ENCODE measurements at places on chromosomes 1 and 21.

- DNase-seq = no peak
These were observed 850 bp upstream of the KHDC4 start for GRCh38 chr1:155934936-155935590.

- no peak for DNase-seq
These were observed 997 bp downstream of the CASZ1 start for GRCh38 chr1:10795276-10796021.

- DNase-seq = no peak
These were observed 311.7 kb downstream of the KCTD3 start for GRCh38 chr1:215878843-215879242.

DNA sequence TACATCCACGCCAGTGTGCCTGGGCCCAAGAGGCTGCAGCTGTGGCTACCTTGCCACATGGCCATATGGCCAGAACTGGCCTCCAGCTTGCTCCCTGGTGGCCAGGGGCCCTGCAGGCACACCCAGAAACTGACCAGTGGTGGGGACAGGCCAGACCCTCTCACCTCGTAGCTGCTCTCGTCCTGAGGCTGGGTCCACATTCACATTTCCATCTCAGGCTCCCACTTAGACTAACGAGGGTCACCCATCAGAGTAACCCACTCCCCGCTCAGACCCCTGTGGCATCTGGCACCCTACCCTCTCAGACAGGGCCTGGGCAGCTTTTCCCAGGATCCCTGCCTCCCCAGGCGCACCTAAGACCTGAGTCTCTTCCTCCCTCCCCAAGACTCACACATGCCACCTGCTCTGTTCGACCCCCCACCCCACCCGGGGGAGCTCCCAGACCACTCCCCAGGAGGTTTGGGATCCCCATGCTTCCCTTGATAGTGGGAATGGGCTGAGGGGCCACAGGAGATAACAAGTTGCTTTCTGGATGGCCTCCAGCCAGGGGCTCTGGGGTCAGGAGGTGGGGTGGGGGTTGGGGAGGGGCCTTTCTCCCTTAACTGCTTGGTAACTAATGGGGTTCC, 21.3 kb upstream of the RNU1-4 start:
- DNase-seq = no peak

GRCh38 chr1:111204201-111204982, 3.9 kb upstream of the DENND2D start:
- DNase-seq = no peak

DNA sequence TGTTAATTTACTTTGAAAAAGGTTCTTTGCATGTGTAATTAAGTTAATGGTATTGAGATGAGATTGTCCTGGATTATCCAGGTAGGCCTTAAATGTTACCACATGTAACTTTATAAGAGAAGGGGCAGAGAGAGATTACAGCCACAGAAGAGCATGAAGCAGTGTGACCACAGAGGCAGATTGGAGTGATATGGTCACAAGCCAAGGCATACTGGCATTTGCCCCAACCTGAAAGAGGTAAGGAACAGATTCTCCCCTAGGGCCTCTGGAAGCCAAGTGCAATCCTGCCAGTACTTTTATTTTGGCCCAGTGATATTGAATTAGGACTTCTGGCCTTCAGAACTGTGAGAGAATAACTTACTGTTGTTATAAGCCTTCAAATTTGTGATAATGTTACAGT, 23.0 kb downstream of the RNF2 start:
- DNase-seq = no peak

DNA sequence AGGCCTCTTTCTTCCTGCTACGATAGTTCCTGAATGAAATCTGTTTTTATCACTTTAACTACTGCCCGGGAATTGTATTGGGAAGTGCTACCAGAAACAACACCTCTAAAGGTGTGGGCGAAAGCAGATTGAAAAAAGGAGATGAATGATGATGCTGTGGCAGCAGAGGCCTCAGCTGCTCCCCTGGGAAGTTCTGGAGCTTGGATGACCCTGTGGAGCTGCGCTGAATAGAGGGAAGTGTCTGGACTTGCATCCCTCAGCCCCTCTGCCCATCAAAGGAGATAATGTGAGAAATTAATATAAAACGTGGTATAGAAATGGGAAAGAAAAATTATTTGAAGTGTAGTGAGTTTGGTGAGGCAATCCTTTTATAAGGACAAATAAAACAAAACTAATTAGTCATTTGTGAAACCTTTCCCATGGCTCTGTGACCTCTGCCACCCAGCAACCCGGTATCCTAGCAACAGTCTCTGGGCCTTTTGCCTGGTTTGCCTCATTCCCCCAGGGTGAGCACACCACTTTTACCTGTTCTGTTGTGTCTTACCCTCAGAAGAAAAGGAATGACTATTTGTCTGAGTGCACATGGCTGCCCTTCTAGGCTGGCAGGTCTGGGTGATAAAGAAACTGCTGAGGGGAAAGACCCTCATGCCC, 21.3 kb downstream of the OVAAL start:
- no peak for DNase-seq

DNA sequence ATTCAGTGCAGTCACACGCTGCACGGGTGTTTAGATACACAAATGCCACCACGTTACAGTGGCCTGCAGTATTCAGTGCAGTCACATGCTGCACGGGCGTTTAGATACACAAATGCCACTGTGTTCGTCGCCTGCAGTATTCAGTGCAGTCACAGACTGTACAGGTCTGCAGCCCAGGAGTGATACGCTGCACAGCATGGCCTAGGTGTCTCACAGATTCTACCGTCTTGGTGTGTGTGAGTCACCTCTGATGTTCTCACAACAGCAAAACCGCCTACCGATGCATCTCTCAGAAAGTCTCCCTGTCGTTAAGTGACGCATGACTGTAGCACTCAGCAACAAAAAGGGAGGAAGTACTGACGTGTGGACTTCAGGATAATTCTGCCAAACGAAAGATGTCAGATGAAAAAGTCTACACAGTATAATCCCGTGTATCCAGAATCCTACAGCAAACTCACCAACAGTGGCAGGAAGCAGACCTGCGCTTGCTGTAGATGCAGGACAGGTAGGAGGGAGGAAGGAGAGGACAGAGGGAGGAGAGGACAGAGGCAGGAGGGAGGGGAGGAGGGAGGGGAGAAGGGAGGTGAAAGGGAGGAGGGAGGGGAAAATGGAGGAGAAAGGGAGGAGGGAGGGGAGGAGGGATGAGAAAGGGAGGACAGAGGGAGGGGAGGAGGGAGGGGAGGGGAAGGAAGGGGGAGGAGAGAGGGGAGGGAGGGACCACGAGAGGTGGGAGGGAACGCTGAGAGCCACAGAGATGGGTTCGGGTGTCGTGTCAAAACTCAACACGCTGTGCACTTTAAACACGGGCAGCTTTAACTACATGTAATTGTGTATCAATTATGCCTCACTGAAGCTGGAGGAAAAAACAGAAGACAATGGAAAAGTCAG, 36.3 kb upstream of the PCBP3 start:
- DNase-seq = peak; percentile 31

DNA sequence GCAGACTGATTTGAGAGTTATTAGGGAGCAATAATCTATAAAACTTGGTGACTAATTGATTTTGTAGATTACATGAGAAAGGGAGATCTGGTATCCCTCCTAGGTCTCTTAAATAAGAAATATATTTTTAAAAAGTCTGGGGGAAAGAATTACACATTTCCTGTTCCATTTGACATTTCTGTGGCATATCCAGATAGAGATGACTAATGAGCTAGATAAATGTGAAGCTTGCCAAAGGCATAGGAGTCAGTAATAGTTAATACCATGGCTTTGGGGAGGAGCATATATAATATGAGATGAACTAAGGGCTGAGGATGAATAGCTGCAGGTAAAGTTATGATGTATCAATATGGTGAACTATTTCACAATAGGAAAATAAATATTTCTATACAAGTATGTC, 663.7 kb downstream of the PTPRC start:
- peak; percentile 51 for DNase-seq

DNA sequence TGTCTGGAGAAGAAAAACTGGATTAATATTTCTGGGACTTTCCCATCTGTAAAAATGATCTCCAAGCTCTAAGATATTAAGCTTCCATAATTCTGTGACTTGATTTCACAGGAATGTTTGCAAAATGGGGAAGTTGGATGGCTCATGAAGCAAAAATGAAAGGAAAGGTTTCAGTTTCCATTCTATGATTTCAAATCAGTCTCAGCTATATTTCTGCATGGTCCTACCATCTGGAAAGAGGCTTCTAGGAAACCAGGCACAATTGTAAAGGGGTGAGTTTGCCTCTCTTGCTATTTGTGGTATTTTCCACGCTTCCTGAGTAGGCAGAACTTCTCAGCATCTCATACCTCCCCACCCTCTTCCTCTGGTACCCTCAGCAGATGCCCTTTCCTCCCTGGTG, 22.4 kb upstream of the ACTN2 start:
- DNase-seq = no peak

GRCh38 chr21:43268804-43269186, 100.0 kb downstream of the CRYAA start:
- no peak for DNase-seq

DNA sequence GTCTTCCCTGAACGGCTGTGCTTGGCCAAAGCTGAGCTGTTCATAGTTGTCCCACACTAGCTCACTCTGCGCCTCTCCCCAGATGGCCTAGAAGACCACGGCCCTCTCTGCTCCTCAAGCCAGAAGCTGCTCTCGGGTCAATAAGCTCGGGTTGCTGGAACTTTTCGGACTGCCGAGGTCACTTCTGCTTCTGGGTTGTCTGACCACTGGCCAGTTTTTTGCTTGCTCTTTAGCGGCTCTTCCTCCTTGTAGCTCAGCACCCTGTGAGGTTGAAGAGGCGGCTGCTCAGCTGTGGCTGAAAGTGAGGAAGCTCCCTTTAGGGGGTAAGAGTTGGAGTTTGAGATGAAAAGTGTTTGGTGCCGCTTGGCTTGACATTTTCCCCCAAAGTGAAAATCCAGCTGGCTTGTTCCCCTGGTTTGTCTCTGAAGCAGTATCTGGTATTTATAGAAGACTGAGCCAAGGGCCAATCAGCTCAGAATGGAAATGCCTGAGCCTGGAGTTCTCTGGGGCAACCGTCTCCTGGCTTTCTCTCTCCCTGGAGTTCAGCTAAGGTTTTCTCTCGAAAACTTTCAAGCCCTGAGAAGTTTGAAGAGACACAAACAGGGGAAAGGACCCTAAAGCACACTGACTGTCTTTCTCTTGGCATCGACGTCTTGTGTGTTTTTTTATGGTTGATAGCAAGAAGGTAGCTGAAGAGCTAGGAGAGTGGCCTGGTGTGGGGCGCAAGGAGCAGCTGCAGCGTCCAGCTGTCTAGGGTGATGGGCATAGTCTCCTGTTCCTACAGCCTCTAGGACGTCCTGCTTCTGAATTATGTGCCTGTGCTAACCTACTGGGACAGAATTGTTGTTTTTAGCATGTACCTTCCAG, 72.0 kb downstream of the SYT6 start:
- no peak for DNase-seq

DNA sequence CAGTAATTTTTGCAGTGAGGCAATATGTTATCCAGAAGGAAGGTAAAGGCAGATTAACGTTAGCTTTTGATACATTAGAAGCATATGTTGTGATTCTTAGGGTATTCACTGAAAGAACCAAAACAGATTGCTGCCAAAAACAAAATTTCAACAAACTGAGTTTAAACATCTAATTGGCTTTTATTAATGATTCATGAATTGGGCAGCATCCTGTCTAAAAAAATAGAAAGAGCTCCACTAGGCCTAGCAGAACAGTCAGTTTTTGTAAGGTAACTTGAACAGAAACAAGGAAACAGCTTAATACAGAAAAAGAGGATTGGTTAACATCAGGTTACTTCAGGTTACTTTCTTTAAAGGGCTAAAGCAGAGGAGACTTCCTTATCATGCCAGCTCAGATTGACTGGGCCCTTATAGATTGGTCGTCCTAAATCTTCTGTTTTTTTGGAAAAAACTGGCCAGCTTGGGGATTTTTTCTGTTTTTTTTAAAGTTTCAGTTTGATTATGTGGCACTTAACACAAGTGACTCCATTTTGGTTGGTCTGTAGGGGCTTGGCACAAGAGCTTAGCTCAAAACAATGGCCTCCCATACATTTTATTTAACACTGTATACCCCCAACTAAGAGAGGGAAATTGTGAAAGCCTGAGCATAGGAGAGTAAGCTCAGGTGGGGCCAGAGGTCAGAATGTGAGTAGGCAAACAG, 36.8 kb upstream of the GALNT2 start:
- no peak for DNase-seq

DNA sequence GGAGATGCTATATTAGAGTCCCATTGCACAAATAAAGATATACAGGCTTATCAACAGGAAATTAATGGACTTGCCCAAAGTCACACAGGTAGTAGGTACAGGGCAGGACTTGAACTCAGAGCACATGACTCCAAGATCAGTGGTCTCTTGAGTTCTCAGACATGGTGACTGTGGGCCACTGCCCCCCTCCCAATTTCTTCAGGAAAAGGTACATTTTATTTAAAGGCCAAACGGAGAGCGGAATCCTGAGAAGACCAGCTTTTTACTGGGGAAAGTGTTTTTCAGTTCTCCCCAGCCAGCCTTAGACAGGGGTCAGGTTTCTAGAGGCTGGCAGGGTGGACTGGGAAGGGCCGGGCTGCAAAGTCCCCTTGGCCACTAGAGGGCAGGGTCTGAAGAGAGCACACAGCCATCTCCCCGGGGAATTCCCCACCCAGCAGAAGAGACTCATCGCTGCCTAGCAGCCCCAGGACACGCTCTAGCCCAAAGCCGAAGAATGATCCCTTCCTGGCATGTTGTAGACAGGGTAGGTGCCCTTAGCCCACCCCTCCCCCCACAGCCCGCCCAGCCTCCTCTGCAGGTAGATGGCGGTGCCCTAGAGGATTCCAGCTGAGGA, 29.7 kb downstream of the ACP6 start:
- DNase-seq = peak; percentile 65

All from fibroblast of skin of right quadriceps (primary cell).